Activated CD4-positive, alpha-beta T cell treated with anti-CD3 and anti-CD28 coated beads for 36 hours (primary cell): ENCODE measurements at places on chromosomes 11 and 22. TPM values are rescaled to one million over a fixed set of nuclear protein-coding genes. Genes with fewer than 3 reads are reported as not detected.

DNA sequence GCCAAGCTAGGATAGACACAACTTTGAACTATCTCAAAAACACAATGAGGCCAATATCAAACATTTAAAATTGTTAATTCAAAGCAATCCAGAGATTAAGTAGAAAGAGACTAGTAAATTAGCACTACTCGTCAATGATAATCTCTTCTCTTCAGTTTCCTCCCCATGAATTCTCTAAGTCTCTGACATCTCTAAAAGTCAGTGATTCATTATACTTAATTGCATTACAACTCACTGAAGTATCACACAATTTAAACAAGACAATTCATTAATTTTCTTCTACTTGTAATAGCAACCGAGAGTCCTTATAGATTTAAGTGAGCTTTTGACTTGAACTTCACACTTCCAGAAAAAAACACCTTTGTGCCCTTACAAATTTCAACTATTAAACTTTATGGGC lies 4.3 kb downstream of the DDX6 start:
- peak overlapping the region; percentile 88 for H3K27ac ChIP-seq
- peaks cover 41% of the 10 kb centered on the region for H3K4me1 ChIP-seq
- peaks cover 55% of the 10 kb centered on the region for H3K36me3 ChIP-seq
- H3K27me3 ChIP-seq = no peaks in the 10 kb centered on the region
- DNase-seq = no peak

DNA sequence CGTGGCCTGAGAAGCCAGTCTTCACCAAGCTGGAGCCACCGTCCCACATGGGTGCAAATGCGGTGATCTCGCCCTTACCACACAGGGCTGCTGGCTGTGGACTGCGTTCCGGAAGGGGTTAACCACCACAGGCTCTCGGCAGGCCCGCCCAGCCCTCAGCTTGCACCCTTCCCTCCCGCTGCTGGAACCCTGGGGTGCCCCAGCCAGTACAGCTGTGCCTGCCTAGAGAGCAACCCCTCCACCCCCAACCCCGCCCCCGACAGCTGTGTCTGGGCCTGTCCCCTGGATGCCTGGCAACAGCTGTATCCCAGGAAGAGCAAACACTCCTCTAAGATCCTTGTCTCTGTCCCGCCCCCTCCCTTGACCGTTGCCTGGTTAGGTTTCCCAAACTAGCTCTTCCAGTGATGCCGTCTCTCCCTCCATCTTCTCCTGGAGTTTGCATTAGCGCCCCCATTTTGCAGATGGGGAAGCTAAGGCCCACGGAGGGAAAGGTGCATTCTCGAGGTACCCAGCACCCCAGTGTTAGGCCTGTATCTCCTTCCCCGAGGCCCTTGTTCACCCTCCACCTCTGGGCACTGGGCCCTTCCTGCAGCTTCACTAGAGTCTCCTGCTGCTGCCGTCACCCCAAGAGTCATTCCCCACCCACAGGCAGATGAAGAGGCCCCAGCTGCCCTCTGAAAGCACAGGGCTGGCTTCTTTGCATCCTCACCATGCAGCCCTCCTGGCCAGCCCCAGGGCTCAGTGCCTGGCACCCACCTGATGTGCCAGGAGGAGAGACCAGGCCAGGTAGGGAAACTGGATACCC lies 12.6 kb upstream of the COX8A start:
- H3K27me3 ChIP-seq = no peaks in the 10 kb centered on the region
- no peak overlapping the region for H3K27ac ChIP-seq
- H3K36me3 ChIP-seq = no peaks in the 10 kb centered on the region
- no peak overlapping the region for H3K4me3 ChIP-seq
- peak; percentile 24 for DNase-seq
- peaks cover 7% of the 10 kb centered on the region for H3K4me1 ChIP-seq

- no peak for DNase-seq
- H3K36me3 ChIP-seq = peaks cover 14% of the 10 kb centered on the region
- peaks cover 5% of the 10 kb centered on the region for H3K27me3 ChIP-seq
- peaks cover 19% of the 10 kb centered on the region for H3K4me1 ChIP-seq
- H3K27ac ChIP-seq = no peak overlapping the region
- no peak overlapping the region for H3K4me3 ChIP-seq
These were observed 8.5 kb upstream of the ARFGAP3 start for GRCh38 chr22:42865536-42865935.

- no peak overlapping the region for H3K27ac ChIP-seq
- H3K4me3 ChIP-seq = no peak overlapping the region
- no peaks in the 10 kb centered on the region for H3K36me3 ChIP-seq
- no peaks in the 10 kb centered on the region for H3K4me1 ChIP-seq
- DNase-seq = no peak
These were observed 35.5 kb downstream of the LRP5 start for GRCh38 chr11:68347841-68348240.

GRCh38 chr11:118264569-118265465 lies 720 bp upstream of the MPZL2 start:
- H3K36me3 ChIP-seq = peaks cover 29% of the 10 kb centered on the region
- DNase-seq = no peak
- H3K27me3 ChIP-seq = no peaks in the 10 kb centered on the region
- H3K27ac ChIP-seq = peak overlapping the region; percentile 72
- peak overlapping the region; percentile 74 for H3K4me3 ChIP-seq

DNA sequence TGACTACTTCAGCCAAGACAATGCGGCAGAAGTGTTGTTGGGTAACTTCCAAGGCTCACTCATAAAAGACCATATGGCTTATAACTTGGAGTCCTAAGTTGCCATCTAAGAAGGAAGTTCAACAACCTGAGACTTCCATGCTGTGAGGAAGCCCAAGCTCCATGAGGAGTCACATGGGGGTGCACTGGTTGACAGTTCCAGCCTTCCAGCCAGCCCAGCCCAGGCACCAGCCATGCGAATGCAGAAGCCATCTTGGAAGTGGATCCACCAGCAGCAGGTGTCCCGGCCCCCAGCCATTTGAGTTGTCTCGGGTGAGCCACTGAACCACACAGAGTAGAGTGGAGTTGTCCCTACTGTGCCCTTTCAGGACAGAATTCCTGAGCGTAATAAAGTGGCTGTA lies 32.8 kb upstream of the WNT7B start:
- H3K27me3 ChIP-seq = no peaks in the 10 kb centered on the region
- no peaks in the 10 kb centered on the region for H3K36me3 ChIP-seq
- no peak overlapping the region for H3K27ac ChIP-seq
- H3K4me1 ChIP-seq = peaks cover 11% of the 10 kb centered on the region
- H3K4me3 ChIP-seq = no peak overlapping the region
- DNase-seq = no peak

- no peaks in the 10 kb centered on the region for H3K36me3 ChIP-seq
- H3K4me3 ChIP-seq = no peak overlapping the region
- no peaks in the 10 kb centered on the region for H3K4me1 ChIP-seq
These were observed 286.2 kb upstream of the NARS2 start for GRCh38 chr11:78860720-78861422.

DNA sequence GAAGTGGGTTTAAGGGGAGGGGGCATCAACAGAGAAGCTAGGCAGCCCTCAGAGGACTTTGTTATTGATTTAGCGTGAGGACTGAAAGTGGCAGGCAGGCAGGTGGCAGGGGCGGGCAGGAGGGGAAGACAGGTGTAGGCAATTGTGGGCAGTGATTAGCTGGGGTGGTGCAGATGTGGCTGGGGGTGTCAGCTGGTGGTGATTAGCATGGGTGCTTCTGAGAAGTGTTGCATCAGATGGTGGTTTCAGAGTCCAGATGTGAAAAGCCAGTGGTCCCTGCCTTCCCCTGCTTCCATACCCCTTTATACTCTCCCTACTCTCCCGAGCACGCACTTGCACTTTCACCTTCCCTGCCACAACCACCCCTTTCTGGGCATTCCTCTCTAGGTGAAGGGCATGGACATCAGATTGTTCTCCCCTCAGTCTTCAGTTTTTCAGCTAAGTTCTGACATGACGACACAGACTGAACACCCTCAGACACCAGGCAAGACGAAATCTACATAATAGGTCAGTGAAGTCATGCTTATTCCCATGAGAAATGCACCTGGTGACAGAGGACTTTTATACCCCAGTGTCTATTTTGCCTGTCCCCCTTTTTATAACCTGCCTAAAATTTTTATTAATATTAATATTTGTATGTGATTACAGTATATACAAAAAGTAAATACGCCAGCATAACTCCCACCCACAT lies 435.7 kb upstream of the CADM1 start:
- DNase-seq = no peak
- no peak overlapping the region for H3K27ac ChIP-seq
- H3K36me3 ChIP-seq = no peaks in the 10 kb centered on the region
- no peak overlapping the region for H3K4me3 ChIP-seq

- no peak for DNase-seq
- no peaks in the 10 kb centered on the region for H3K27me3 ChIP-seq
- H3K36me3 ChIP-seq = no peaks in the 10 kb centered on the region
These were observed 51.3 kb upstream of the SESN3 start for GRCh38 chr11:95282291-95282751.

DNA sequence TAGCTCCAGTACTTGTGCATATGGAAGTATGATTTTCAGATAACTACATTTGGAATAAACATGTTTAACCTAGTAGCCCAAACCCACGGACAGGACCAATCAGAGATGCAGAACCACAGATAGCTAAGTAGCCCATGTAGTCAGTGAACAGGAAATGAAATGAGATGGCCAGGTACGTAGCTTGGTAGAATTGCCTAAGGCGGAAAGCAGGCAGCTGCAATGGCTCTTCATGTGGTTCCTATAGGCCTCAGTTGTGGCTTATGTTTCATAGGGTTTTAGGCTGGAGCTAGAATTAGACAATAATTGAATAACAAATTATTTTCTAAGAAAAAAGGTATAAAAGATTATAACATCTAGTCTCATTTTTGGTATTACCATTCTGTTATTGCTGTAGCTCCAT lies 86.4 kb upstream of the B3GNT6 start:
- H3K4me3 ChIP-seq = no peak overlapping the region
- no peaks in the 10 kb centered on the region for H3K27me3 ChIP-seq
- DNase-seq = no peak

DNA sequence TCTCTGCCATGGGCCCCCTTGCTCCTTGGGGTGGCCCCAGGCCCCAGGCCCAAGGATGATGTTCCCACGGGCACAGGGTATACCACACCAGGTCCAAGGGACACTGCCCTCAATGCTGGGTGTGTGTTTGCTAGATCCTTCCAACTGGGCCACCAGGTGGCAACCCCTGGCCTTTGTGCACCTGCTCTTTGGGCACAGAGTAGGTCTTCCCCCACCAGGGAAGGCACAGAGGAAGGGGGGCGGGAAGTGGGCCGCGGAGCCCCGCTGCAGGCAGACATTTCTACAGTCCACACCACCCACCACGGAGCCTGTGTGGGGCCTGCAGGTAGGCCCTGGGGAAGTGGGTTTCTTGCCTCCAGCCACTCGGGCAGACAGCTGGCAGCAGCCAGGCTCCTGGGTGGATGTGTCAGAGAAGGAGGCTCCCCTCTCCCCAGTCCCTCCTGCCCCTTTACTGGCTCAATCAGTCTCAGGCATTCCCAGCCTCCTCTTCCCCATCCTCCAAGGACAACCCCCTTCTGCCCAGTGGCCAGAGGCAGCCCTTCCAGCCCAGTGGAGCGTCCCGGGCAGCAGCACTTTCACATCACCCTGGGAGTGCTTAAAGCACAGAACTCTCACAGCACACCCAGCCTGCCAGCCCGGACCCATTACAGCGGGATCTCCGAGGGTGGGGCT lies 21.6 kb downstream of the MAFF start:
- H3K36me3 ChIP-seq = no peaks in the 10 kb centered on the region
- no peak overlapping the region for H3K4me3 ChIP-seq
- DNase-seq = no peak
- peaks cover 12% of the 10 kb centered on the region for H3K4me1 ChIP-seq

DNA sequence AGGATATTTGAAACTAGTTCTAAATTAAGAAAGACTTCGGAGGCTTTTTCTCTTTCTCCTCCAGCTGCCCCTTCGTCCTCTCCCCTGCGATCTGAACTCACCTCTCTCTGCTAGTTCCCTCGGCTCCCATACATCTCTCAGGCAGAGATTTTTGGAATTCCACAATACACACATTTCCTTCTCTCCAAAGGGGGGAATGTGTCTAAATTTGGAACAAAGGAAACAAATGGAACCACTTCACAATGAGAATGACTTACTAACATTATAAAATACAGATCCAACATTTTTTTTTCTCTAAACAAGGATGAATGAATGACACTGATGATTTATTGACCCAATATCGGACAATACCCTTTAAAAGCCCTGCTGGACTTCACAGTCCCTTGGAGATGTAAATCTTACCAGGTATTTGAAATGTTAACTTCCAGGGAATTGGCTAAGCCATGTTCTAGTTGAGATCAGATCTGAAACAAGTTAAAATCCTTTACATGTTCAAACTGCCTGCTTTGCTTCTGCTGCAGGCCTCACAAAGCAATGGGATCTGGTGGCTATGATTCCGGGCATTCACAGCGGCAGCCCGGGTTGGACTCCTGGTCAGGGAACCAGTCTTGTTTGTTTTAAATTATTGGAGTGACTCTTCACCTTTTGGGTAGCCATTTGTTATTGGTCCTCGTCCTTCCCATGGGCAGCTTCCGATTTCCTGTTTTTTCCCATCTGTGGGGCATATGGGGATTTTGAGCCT lies 20.5 kb upstream of the GSTP1 start:
- H3K4me3 ChIP-seq = no peak overlapping the region
- H3K36me3 ChIP-seq = no peaks in the 10 kb centered on the region
- H3K4me1 ChIP-seq = peaks cover 8% of the 10 kb centered on the region
- no peak for DNase-seq
- no peaks in the 10 kb centered on the region for H3K27me3 ChIP-seq
- H3K27ac ChIP-seq = no peak overlapping the region

- H3K27ac ChIP-seq = no peak within 1 kb of the TSS
- H3K36me3 ChIP-seq = no peaks in the 10 kb centered on the region
- peak within 1 kb of the TSS; percentile 45 for H3K4me3 ChIP-seq
- peaks cover 44% of the 10 kb centered on the region for H3K27me3 ChIP-seq
- H3K4me1 ChIP-seq = peaks cover 10% of the 10 kb centered on the region
These were observed at the start of gene FAM181B for GRCh38 chr11:82733444-82734119. Gene FAM181B (minus strand): TSS chr11:82733864. CDS start chr11:82733729, 135 bp downstream.

GRCh38 chr22:24968066-24968561 lies 15.6 kb downstream of the KIAA1671 start:
- H3K27me3 ChIP-seq = no peaks in the 10 kb centered on the region
- no peak for DNase-seq
- H3K4me3 ChIP-seq = no peak overlapping the region

GRCh38 chr11:889257-889656 lies 21.4 kb downstream of the CHID1 start:
- no peak for DNase-seq
- no peak overlapping the region for H3K4me3 ChIP-seq
- H3K4me1 ChIP-seq = no peaks in the 10 kb centered on the region

GRCh38 chr11:109264128-109264527 lies 157.9 kb upstream of the C11orf87 start:
- DNase-seq = no peak
- H3K4me1 ChIP-seq = no peaks in the 10 kb centered on the region
- H3K27me3 ChIP-seq = no peaks in the 10 kb centered on the region

DNA sequence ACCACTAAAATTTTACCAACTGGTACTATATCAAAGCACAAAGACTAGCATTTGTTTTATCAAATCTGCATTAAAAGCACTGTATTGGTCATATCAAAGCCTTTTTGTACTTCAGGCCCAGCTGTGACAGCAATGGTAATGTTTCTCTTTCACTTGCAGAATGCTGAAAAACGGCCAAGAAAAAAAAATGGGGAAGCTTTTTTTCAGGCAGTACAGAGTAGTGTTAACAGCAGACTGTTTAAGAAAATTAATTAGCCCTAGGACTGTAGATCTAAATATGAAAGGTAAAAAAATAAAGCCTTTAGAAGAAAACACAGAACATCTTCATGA lies 33.3 kb downstream of the DENND5A start:
- peaks cover 2% of the 10 kb centered on the region for H3K36me3 ChIP-seq
- peak overlapping the region; percentile 63 for H3K4me3 ChIP-seq

Gene TRIM29
- not detected for total RNA-seq

Gene PANX3
- total RNA-seq = not detected

Gene MUC5B
- not detected for total RNA-seq

Gene MISFA
- 3.0 TPM for total RNA-seq

Gene CD3D
- total RNA-seq = 305 TPM

Gene OR52I2
- total RNA-seq = not detected

Gene C11orf87
- not detected for total RNA-seq

Gene PATE2
- total RNA-seq = 0.16 TPM

Gene DNAJC24
- 15.3 TPM for total RNA-seq

Gene ARHGAP42
- not detected for total RNA-seq
